ENCODE measurements at places on chromosomes 12 and 14.

DNA sequence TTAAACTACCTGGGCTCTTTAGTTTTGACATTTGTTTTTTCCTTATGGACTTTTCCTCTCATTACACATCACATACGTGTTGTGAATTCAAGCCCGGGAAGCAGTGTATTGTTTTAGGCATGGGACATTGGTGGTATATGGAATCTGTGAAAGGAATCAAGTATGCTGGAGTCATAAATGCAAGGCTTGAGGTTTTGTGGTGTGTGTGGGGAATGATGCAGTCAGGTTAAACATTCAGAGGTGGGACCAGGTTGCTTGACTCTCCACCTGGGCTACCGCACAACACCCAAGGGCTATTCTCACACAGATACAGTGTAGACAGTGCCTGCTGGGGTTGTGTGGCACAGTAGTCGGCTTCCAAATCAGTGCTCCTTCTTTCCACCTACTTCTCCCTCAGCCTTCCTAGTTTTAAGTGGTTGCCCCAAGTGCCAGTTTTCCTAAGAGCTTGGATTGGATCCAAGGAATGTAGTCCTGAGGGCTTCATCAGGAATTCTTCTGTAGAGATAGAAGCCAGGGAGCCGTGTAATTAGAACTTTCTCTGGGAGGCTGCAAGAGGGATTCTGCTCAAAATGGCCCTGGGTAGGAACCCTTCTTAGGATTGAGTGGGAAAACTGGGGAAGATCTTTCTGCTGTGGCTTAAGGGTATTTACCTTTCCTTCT lies 243.7 kb downstream of the C12orf75 start:
- no peak for DNase-seq

DNA sequence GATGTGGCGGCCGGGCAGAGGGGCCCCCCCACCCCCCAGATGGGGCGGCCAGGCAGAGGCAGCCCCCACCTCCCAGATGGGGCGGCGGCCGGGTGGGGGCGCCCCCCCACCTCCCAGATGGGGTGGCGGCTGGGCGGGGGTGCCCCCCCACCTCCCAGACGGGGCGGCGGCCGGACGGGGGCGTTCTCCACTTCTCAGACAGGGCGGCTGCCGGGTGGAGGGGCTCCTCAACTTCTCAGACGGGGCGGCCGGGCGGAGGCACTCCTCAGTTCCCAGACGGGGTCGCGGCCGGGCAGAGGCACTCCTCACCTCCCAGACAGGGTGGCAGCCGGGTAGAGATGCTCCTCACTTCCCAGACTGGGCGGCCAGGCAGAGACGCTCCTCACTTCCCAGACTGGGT lies 469.8 kb downstream of the PCNX1 start:
- no peak for DNase-seq

DNA sequence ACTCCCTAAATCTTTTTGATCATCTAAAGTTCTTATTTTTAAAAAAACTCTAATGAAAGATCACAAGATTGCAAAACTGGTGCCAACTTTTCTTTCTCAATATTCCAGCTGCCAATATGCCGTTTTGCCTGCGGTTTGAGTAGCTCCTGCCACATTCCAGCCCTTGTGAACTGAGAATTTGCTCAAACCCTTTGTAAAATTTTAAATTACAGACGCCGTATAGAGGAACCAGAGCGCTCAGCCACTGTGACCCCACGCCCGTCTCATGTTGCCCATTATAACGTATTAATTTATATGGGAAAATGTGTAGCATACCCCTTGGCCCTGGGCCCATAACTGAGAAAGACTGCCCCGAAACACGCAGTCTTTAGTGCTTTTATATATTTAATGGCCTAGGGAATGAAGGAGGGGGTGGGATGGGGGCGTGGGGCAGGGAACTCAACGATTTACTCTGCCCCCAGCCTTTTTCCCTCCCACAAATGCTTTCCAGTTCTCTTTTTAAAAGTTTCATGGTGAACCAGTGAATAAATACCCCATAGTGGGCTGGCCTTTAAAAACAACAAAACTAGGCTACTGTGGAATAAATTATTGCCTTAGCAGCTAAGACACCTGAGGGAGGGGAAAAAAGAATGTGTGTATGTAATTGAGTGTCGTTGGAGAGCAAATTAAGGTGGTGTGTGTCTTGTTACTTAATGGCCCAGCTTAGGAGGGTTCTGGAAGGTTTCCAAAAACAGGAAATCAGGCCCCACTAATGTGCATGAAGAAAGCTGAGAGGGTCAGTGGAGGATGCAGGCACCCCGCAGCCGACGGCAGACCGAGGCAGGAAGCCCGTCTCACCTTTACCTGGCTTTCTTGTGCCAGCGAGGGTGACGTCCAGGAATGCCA lies 45.7 kb upstream of the RFLNA start:
- DNase-seq = no peak

DNA sequence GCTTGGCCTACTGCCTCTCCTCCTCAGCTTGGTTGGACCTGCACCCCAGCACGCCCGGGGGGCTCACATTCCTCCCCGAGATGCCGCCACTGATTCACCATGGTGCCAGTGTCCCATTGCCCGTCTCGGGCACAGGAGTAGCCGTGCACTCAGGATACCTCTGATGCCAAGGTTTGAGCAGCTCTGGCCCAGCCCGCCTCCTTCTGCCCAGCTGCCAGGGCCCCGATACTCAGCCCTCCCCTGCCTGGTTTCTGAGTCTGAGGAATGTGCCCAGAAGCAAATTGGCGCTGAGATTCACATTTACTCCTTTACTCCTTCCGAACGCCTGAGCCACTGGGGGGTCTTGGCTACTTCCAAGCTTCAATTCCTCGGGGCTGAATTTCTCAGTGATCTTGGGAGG lies 63.5 kb downstream of the NINJ2 start:
- no peak for DNase-seq

- DNase-seq = no peak
These were observed 47.9 kb downstream of the NTF3 start for GRCh38 chr12:5479761-5480160.
